ENCODE measurements at places on chromosomes 3 and 15. TPM values are rescaled to one million over a fixed set of nuclear protein-coding genes. Genes with fewer than 3 reads are reported as not detected.

VIPR1 gene
- 32.1 TPM for polyA plus RNA-seq

SCN5A gene
- not detected for polyA plus RNA-seq

KCNMB2 gene
- 0.06 TPM for polyA plus RNA-seq

ZDHHC23 gene
- 7.6 TPM for polyA plus RNA-seq

SERPINI2 gene
- 3.5 TPM for polyA plus RNA-seq

HRG gene
- polyA plus RNA-seq: not detected

CDHR4 gene
- not detected for polyA plus RNA-seq

DNA sequence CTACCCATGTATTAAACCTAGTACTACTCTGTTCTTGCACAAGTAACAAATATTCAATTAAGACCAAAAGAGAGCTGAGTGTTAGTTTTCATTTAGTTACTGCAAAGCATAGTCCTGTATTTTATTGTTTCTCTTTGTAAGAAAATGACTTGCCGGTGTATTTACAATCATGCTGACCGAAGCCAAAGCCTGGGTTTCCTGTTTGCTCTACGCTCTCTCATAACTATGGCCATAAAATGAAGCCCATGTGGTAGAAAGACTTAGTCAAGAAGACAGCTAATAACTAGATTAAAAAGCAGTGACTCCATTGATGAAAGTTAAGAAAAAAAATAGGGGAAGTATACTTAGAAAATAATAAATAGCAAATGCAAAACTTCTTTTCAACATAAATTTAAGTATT lies 479.9 kb downstream of the CNTN4 start:
- no peak overlapping the region for H3K4me3 ChIP-seq
- no peak overlapping the region for H3K27ac ChIP-seq
- no peak for DNase-seq

DNA sequence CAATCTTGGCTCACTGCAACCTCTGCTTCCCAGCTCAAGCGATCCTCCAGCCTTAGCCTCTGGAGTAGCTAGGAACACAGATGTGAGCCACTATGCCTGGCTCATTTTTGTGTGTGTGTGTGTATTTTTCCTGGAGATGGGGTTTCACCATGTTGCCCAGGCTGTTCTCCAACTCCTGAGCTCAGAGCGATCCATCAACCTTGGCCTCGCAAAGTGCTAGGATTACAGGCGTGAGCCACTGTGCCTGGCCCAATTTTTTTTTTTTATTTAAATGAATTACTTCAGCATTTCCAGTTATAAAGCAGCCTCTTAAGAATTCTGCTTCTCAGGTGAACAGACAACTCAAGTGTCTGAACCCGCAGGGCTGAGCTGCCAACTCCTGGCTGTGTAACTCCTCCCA lies 20.1 kb upstream of the ST3GAL6 start:
- H3K4me1 ChIP-seq: no peaks in the 10 kb centered on the region
- H3K4me3 ChIP-seq: no peak overlapping the region
- H3K36me3 ChIP-seq: no peaks in the 10 kb centered on the region

GRCh38 chr3:129490273-129490675 lies 38.2 kb upstream of the RHO start:
- peaks cover 4% of the 10 kb centered on the region for H3K4me1 ChIP-seq
- peak; percentile 70 for DNase-seq
- peaks cover 2% of the 10 kb centered on the region for H3K36me3 ChIP-seq
- no peaks in the 10 kb centered on the region for H3K27me3 ChIP-seq
- H3K27ac ChIP-seq: no peak overlapping the region

- peaks cover 29% of the 10 kb centered on the region for H3K4me1 ChIP-seq
- H3K27ac ChIP-seq: peak overlapping the region; percentile 95
- no peaks in the 10 kb centered on the region for H3K27me3 ChIP-seq
- peaks cover 18% of the 10 kb centered on the region for H3K36me3 ChIP-seq
- DNase-seq: peak; percentile 45
These were observed 1.1 kb downstream of the NFKBIZ start for GRCh38 chr3:101850246-101851051.

- peak overlapping the region; percentile 14 for H3K27ac ChIP-seq
- no peaks in the 10 kb centered on the region for H3K27me3 ChIP-seq
- H3K4me1 ChIP-seq: peaks cover 16% of the 10 kb centered on the region
- no peak overlapping the region for H3K4me3 ChIP-seq
These were observed 134.6 kb downstream of the LRRC28 start for GRCh38 chr15:99385865-99386264.

- H3K36me3 ChIP-seq: no peaks in the 10 kb centered on the region
- no peak for DNase-seq
- H3K4me1 ChIP-seq: peaks cover 8% of the 10 kb centered on the region
- H3K27me3 ChIP-seq: no peaks in the 10 kb centered on the region
These were observed 145.2 kb downstream of the FILIP1L start for GRCh38 chr3:99969136-99969535.

DNA sequence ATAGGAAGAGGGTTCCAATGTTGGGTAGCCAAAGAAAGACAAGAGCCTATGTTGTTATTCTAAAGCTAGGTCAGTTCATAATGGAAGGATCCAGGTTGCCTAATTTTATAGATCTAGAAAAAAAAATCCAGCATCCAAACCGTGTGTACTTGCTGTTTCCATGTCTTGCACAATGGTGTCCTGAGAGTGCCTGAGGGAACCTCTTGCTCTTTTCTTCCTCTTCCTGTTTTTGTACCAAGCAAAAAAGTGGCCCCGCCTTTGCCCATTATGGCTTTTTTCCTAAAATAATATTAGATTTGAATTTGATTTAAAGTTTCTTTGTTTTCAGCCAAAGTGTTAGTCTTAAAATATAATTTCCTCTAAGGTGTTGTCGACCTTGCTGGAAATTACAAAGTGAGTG lies 224.4 kb downstream of the RYR3 start:
- no peak overlapping the region for H3K4me3 ChIP-seq
- no peaks in the 10 kb centered on the region for H3K36me3 ChIP-seq
- no peaks in the 10 kb centered on the region for H3K4me1 ChIP-seq
- DNase-seq: no peak
- H3K27me3 ChIP-seq: no peaks in the 10 kb centered on the region
- H3K27ac ChIP-seq: no peak overlapping the region

GRCh38 chr15:90970274-90970673 lies 15.6 kb downstream of the RCCD1 start:
- peaks cover 6% of the 10 kb centered on the region for H3K36me3 ChIP-seq
- no peak overlapping the region for H3K4me3 ChIP-seq
- H3K27ac ChIP-seq: no peak overlapping the region
- DNase-seq: no peak
- H3K4me1 ChIP-seq: no peaks in the 10 kb centered on the region

DNA sequence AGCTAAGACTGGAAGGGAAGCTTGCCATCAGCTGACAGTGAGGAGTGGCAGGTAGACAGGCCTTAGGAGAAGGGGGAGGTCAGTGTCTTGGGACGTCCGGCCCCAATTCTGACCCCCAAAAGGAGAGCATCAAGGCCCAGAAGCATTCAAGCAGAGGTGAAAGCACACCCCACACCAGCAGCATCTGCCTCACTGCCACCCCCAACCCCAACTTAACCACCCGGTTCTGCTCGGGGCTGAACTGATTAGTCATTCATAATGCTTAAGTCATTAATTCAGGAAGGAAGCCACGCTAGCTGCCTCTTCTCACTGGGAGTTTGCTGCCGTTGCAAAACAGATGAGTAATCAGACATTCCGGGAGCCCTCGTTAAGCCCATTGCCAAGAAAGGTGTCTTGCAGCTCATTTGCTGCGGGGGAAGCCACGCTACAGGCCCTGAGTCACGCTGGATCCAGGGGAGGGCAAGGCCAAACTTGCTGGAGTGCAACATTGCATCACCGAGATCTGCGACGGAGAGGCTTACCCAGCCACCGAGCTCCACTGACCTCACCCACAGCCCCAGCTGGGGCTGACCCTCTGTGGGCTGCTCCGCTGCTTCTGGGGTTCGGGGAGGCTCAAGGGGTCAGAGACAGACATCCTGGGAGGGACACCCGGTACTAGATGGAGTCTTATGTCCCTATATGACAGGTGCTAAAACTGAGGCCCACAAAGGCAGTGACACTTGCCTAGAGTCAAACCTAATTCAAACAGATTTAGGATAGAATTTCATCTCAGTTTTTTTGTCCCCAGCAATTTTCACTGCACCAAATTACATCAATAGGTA lies 46.4 kb upstream of the HES1 start:
- H3K4me3 ChIP-seq: no peak overlapping the region
- H3K36me3 ChIP-seq: no peaks in the 10 kb centered on the region
- peaks cover 30% of the 10 kb centered on the region for H3K4me1 ChIP-seq
- peak overlapping the region; percentile 29 for H3K27ac ChIP-seq

DNA sequence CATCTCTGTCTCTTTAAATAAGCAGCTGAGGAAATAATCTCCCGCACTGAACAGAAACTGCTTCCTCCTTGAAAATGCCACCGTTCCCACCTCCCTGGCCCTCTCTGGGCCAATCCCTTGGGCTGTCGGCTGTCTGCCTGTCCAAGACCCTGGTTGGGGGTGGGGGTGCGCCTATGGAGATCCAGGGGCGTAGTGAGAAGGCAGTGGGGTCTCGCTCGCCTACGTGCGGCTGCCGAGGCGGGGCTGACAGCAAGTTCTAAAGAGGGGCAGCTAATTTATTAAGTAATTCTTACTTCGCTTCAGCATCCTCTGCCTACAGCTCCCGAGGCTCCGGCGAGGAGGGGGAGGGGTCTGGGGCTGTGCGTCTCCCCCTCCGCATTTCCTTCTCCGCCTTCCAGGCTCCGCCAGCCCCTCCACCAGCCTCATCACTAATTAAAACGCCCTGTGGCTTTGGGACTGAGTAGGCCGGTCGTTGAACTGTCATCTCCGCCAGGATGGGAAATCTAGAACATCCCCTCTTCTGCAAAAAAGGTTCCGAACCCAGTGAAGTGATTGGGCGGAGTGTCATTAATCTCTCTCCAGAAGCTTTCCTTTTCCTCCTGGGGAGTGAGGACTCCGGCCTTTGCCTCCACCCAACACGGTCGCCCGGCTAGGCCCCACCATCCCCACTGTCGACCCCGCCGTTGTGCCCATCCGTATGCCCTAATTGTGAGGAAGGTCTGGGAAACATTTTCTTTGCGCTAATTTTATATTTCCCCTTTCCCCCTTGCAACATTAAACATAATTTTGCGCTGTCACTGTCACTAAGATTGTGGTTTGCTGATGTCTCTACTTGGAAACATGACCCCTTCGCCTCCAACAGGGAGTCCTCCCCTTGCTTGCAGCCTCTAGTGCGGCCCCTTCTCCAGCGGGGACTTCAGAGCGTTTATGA lies 16.9 kb downstream of the NR2F2 start:
- H3K4me3 ChIP-seq: no peak overlapping the region
- no peak overlapping the region for H3K27ac ChIP-seq
- peaks cover 19% of the 10 kb centered on the region for H3K4me1 ChIP-seq
- no peaks in the 10 kb centered on the region for H3K36me3 ChIP-seq
- DNase-seq: no peak

- H3K27ac ChIP-seq: no peak overlapping the region
- no peak overlapping the region for H3K4me3 ChIP-seq
- no peaks in the 10 kb centered on the region for H3K36me3 ChIP-seq
- DNase-seq: no peak
These were observed 77.0 kb downstream of the EPHA3 start for GRCh38 chr3:89184151-89184995.

DNA sequence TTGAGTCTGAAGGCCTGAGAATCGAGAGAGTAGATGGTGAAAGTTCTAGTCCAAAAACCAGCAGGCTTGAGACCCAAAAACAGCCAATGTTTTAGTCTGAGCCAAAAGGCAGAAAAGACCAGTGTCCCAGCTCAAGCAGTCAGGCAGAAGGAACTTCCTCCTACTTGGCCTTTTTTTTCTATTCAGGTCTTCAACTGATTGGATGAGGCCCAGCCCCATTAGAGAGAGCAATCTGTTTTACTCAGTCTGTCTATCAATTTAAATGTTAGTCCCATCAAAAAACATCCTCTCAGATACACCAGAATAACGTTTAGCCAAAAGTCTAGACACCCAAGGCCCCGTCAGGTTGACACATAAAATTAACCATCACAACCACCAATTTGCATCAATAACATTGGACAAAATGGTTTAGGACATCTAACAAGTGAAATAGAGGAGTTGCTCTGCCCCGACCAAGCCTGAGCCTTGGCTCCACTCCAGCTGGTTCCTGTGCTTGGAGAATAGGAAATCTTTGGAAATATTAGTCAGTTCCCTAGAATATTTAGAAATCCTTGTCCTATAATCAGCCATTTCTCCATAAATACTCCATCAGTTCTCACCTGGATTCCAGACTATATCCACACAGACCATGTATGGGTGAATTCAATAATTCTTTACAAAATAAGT lies 51.4 kb upstream of the LIPC start:
- no peaks in the 10 kb centered on the region for H3K36me3 ChIP-seq
- H3K27me3 ChIP-seq: no peaks in the 10 kb centered on the region
- H3K27ac ChIP-seq: no peak overlapping the region
- H3K4me3 ChIP-seq: no peak overlapping the region

GRCh38 chr15:42267286-42267685 lies 5.7 kb upstream of the GANC start:
- no peak overlapping the region for H3K4me3 ChIP-seq
- H3K36me3 ChIP-seq: peaks cover 21% of the 10 kb centered on the region
- DNase-seq: no peak
- H3K27me3 ChIP-seq: no peaks in the 10 kb centered on the region
- no peak overlapping the region for H3K27ac ChIP-seq

- no peak for DNase-seq
- H3K27me3 ChIP-seq: no peaks in the 10 kb centered on the region
- no peaks in the 10 kb centered on the region for H3K36me3 ChIP-seq
- H3K4me3 ChIP-seq: no peak within 1 kb of the TSS
- H3K27ac ChIP-seq: no peak within 1 kb of the TSS
These were observed at the start of gene ACSBG1 for GRCh38 chr15:78234515-78235040. Gene ACSBG1 (minus strand): TSS chr15:78234565. CDS start chr15:78234501, 64 bp downstream.

DNA sequence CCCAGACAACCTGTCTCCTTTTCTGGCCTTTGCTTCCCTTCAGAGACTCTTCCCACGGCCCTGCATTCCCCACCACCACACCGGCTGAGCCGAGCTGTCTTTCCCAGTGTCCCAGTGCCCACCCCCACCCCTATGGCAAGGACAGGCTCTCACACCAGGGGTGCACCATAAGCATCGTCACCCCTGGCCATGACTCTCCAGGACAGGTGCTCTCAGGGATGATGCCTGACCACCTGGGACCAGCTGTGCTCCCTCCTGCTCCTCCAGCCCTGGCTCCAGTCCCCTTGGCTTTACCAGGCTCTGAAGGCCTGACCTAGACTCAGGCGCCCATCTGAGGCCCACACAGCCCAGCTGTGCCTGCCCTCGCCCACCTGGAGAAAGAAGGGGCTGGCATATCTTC lies 17.6 kb upstream of the SEMA3F start:
- H3K27ac ChIP-seq: no peak overlapping the region
- H3K4me1 ChIP-seq: peaks cover 20% of the 10 kb centered on the region
- no peaks in the 10 kb centered on the region for H3K27me3 ChIP-seq

- no peak for DNase-seq
- no peaks in the 10 kb centered on the region for H3K4me1 ChIP-seq
- H3K27ac ChIP-seq: no peak overlapping the region
- H3K36me3 ChIP-seq: no peaks in the 10 kb centered on the region
- H3K27me3 ChIP-seq: no peaks in the 10 kb centered on the region
These were observed 25.4 kb downstream of the CACNA2D2 start for GRCh38 chr3:50478051-50478450.

Measured in small intestine (tissue), 16 donors.